ENCODE measurements at places on chromosomes 7 and 10.

- DNase-seq: no peak
Observed at GRCh38 chr10:76950354-76950753, 687.3 kb downstream of the KCNMA1 start.

DNA sequence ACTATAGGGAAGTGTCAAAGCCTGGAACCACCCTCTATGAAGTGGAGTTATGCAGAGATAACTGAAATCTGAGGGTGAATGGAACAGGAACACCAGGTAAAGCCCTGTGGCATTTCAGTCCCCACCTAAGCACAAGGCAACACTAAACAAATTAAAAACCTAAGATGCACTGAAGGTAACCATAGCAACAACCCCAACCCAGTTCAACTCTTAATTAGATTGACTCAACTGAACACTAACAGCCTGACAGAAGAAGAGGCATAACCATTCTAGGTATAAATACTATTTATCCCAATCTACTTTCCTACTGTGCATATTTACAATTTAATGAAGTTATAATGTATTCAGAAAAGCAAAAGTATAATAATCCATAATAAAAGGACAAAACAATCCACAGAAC, 9.2 kb upstream of the GIMAP5 start:
- no peak for DNase-seq

DNA sequence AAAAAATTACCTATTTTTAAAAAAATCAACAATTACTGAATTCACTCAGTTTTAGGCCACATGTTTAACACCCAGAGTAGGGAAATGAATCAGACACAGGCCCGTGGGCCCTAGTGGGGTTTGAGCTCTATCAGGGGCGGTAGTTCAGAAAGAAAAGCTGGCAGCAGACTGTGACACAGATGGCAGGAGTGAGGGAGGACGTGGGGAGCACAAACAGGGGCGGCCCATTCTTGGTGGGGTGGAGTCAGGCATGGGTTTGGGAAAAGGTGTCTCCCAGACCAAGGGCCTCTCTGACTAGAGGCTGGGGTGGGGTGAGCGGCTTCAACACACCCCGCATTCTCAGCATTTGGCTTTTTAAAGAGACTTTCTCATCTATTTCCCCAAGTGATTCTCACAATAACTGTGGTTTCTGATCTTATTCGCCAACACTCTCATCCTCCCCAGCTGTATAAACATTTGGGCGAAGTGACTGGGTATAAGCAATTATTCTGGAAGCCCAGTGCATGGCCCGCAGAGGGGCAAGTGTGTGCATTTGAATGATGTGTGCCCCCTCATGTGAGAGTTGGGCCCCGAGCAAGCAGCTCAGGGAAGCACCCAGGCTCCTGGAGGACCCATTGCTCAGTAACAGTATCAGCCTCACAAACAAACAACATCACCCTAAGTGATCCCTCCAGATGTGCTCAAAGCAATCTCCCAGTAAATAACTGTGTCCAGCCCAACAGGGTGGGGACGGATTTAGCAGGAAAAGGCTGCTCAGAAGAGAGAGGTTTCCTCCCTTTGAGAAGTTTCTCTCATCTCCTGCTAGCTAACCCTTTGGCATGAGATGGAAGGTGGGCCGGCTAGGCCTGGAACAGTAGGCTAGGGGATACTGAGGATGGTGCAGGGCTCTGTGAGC, 437.6 kb upstream of the ZMIZ1 start:
- no peak for DNase-seq

- DNase-seq: no peak
Observed at GRCh38 chr10:123906884-123907652, 15.5 kb upstream of the CPXM2 start.

GRCh38 chr10:100340948-100341847, 5.8 kb upstream of the SCD start:
- no peak for DNase-seq

DNA sequence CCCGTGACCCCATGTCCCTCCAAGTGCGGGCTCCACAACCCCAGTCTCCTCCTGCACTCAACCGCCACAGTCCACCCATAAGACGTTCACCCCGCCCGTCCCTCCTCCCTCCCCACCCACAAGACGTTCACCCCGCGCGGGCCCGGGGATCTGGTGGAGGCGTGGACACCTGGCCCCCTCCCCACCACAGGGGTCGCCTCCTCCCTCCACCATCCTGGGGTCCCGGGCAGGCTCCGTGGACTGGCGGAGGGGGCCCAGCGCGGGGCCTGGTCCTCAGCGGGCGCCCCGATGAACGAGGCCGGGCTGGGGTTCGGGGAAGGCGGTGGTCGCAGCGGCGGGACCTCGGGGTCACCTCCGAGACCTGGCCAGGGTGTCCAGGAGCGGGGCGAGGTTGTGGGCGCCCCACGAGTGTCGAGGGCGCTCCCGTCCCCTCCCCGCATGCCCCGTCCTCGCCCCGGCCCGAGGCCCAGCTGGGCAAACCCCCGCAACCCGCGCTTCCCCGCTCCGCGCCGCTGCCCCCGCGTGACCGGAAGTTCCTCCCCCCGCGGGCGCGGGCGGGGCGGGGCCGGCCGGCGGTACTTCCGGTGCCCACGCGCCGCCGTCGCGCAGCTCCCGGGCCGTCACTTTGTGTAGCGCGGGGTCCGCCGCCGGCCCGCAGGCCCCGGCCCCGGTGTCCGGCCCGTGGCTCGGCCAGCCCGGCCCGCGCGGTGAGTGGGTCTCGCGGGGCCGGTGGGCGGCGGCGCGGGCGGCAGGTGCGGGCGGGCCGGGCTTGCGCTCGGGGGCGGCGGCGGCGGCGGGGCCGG, at the start of gene ZNF316:
TSS of gene ZNF316 (plus strand) at position 578 of the 803 bp plus-strand sequence. CDS start 5,092 bp downstream, outside the sequence.
- DNase-seq: peak; percentile 32

DNA sequence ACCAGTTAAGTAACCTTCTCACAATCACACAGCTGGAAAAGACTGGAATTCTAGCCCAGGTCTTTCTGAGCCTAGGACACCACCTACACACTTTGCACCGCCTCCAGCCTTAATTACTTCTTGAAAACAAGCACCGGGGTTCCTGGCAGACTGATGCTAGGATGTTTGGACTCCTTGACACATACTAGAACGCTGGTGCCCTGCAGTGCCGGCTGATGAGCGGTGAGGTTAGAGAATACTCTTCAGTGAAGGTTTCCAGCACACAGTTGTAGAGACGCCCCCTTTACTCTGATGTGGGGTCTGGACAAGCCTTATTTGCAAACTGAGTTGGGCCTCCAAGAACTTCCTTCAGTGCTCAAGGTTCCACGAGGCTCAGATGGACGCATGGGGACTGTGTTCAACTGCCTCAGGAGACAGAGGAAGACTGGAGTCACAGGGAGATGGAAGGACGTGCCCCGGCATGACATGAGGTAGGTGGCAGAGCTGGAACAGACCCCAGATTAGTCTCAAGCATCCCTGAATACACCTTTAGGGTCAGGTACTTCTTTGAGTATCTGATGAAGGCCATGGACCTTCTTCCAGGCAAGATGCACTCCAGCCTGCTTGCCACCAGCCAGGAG, 89.6 kb downstream of the COBL start:
- no peak for DNase-seq

DNA sequence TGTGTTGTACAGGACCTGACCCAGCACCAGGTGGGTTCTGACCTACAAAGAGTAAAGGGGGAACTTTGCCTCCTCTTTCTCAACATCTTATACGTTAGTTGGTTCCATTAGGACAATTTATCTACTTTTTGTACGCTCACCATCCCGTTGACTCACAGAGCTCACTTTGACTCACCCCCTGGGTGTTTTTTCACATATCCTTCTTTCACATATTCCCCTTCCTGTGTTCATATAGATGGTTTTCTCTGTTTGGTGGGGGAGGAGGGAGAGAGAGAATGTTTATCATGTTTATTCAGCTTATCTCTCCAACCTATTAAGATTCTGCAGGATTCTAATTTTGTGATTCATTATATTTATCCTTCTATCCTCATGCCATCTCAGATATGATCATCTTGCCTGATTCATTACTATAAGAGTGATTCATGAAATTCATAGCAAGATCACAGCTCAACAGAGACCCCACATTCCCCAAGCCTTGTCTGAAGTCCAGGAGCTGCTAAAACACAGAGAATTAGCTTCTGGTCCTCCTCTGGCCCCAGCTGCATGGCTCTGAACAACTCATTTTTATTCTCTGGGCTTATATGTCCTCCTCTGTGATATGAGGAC, 37.2 kb downstream of the PRSS2 start:
- no peak for DNase-seq

DNA sequence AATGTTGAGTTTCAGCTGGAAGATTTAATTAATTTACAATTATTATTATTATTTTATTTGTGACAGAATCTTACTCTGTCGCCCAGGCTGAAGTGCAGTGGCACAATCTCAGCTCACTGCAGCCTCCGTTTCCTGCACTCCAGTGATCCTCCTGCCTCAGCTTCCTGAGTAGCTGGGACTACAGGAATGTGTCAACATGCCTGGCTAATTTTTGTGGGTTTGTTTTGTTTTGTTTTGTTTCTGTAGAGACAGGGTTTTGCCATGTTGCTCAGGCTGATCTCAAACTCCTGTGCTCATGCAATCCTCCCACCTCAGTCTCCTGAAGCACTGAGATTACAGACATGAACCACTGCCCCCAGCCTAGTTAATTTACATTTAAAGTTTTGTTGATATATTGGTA, 93.8 kb upstream of the MEOX2 start:
- no peak for DNase-seq

DNA sequence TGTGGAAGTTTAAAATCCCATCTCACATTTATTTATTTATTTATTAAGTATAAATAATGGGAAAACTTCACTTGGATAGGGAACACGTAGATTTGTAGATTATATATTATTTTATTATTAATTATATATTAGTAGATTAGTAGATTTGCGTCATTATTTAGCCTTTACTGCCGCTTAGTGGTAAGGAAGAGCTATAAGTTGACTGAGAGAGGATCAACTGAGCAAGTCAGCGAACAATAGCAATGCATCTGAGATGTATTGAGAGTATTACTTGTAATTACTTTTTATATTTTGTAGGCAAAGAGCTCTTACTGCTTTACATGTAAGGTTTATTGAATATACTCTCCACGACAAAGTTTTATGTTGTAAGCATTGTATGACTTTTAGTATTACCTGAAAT, 244.5 kb upstream of the ANKRD30A start:
- DNase-seq: no peak

Data from stimulated activated CD8-positive, alpha-beta memory T cell treated with anti-CD3 and anti-CD28 coated beads, Interleukin-7, amount 100 ng/mL, for 1 hour (primary cell).